ENCODE measurements at places on chromosomes 6 and 20.
A peak's percentile ranks its signal among the peaks of the same experiment; 100 is the strongest.

GRCh38 chr6:30614044-30614842 lies 2.8 kb downstream of the PPP1R10 start:
- peak; percentile 61 for DNase-seq

DNA sequence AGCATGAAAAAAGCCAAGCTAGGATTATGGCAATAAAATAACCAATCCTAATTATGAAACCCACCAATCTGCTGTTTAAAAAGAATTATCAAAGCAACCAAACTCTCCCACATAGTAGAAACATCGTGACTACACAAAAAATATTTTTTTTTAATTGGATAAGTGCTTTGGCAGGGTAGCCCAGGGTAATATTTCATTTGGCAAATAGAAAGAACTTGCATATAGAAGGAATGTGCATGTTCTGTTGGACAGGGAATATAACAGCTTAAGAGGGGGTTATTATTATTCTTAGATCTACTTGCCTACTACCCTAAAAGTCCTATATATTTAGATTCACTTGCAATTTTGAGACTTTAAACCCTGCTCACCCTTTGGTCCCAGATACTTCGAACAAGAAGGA lies 972 bp downstream of the GSTA3 start:
- DNase-seq = no peak

DNA sequence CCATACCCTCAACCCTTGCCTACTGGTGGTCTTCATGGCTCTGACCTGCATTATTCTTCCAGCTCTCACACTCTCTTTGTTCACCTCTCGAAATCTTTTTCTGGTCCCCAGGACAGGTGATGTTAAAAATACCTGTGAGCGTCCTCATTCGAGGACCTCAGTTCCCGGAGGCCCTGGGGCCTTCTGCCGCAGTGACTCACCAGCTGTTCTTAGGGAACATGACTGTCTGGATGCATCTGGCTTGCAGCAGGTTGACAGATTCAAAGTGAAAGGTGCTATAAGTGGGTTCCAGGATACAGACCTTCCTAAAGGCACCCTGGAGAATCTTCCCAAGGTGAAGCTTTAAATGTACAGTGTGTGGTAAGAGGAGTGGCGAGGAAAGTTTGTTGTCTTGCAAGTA lies 210.4 kb upstream of the KCNG1 start:
- no peak for DNase-seq

GRCh38 chr6:27081931-27082330 lies 165.6 kb upstream of the PRSS16 start:
- DNase-seq = no peak

GRCh38 chr6:52359403-52359802 lies 2.5 kb upstream of the PAQR8 start:
- DNase-seq = no peak

DNA sequence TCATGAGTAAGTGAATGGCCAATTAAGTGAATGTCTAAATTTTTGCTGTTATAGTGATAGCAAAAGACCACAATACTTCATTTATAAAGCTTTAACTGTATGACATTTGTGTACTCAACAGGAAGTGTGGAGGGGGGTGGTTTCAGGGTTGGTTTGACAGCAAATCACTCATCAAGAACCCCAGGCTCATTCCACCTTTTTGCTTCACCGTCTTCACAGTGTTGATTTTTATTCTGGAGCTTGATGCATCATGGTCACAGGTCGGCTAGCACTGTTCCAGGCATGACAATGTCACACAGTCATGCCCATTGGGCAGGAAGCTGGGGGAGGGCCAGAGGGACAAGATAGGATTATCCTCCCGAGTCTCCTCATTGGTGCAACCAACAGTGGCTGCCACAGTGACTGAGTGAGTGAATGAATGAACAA lies 75.0 kb downstream of the MDGA1 start:
- DNase-seq = no peak

DNA sequence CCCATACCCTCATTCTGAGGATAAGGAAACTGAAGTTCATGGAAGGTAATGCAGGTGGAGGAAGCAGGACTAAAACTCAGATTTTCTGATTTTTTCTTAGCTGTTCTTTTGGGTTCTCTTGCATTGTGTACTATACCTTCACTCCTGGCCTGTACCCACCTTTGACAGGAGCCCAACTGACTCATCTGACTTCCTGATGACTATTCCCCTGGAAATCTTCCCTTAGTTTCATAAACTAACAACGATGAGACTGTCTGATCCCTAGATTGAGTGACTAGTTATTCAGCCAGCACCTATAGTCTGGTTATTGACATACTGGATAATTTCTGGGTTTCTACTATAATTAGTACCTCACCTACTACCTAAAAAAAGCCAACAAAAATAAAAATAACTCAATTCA lies 10.1 kb downstream of the CRYBG1 start:
- DNase-seq = no peak

DNA sequence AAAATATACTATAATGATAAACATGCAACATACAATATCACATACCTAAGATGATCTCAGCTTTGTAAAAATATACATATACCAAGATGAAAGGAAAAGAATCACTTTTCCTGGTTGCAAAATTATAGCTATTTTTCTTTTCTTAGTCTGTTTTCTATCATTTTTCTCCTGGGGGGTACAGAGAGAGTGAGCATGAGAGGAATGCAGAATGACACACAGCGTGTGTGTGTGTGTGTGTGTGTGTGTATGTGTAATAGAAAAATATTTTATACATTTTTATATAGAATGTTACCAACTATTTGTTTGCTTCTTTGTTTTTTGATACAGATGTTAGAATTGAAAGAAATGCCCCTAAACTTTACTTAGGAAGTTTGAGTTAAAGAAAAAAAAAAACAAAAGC lies 64.3 kb downstream of the FAM83B start:
- DNase-seq = no peak

GRCh38 chr6:139765825-139766285 lies 391.4 kb upstream of the CITED2 start:
- DNase-seq = no peak

DNA sequence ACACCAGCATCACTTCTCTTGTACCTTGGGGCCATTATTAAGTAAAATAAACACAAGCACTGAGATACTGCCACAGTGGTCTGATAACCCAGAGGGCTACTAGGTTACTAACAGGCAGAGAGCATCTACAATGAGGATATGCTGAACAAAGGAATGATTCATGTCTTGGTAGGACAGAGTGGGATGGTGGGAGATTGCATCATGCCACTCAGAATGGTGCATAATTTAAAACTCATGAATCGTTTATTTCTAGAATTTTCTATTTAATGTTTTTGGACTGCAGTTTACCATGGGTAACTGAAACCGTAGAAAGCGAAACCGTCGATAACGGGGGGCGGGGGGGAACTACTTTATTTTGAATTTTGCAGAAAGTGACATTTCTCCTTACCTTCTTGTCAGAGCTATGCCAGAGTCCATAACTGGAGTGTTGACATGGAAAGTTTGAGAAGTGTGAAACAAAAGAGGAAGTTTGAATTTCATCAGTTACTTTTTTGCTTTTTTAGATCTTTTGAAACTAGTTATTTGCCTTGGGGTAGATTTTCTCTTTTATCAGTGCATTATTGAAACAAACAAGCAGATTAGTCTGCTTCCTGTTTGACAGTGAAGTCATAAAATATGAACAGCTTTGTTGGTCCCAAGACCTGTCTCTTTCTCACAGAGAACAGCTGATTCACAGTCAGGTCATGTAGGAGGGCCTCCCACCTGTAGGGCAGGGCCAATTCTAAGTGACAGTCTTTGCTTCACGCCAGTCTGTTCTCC lies 124.9 kb downstream of the KLHL32 start:
- no peak for DNase-seq

- DNase-seq = peak; percentile 71
These were observed 213.5 kb upstream of the PDE10A start for GRCh38 chr6:165876588-165876987.

DNA sequence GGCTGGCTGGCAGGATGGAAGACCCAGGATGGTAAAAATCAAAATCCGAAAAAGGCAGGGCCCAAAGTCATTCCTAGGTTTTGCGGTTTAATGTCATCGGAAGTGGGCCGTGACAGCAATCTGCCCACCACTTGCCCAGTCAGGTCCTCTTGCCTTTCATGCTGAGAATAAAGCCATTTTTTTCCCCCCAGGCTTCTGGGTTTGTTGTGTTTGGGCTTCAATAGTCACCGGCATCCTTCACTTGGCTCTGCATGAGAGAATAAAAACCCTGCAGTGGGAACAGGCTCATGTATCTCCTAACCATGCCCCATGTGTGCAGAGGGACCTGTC lies 56.1 kb downstream of the MEP1A start:
- DNase-seq = no peak

DNA sequence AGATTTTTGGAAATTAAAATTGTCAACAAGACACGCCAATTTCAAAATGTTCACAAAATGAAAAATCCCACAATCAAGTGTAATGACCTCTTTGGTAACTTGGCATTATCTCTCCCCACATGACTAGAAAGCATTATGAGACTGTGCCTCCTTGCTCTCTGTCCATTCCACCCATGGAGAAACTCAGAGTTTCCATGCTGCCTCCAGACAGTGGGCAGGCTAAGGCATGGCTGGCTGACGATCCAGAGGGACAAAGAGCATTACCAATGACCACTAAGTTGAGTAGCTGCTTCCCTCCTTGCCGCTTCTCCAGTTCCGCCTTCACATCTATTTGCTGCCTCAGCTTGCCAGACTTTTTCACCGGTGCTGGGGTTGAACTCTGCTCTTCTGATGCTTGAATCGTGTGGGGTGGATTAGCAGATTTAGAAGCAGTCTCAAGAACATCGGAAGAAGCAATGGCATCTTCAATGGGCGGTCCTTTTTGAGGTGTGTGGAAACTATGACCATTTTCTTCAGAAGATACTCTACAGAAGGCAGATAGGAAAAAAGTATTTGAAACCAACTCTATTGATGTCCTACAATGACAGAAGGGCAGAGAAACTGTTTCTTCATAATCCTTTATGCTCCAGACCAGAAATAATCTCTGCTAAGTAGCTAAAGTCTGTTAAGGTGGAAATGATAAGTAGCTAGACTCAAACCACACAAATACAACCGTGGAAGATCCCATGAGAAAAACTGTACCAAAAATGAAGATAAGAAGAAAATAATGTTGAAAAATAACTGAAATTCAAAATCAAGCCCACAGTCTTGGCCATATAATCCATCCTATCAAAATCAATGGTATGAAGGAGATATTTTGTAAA lies 47.5 kb upstream of the ALDH8A1 start:
- DNase-seq = no peak

- DNase-seq = no peak
These were observed 9.9 kb downstream of the CNPY3 start for GRCh38 chr6:42938987-42939809.

All from G401 (cell line).